Daoy (cell line): ENCODE measurements at places on chromosomes 12 and 14.
A peak's percentile ranks its signal among the peaks of the same experiment; 100 is the strongest.

DNA sequence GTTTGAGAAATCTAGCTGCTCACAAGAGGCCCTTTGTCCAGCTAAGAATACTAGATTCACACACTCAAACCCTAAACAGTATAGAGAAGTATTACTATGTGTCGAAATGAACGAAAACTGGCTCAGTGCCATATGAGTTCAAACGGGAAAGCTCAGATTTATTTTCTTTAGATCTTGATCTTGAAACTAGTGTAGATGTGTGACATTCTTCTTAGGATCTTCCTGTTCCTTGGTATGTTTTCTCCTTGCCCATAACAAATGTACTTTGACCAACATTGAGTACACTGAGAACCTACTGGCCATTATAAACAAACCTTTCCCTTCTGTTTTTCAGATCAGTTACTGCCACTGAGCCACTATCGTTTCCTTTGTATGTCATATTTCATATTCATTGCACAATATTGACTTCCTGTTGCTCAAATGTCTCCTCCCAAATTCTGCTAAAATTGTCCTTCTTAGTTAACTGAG is 21.3 kb downstream of the MYBPC1 start:
- DNase-seq, result peak; percentile 8

DNA sequence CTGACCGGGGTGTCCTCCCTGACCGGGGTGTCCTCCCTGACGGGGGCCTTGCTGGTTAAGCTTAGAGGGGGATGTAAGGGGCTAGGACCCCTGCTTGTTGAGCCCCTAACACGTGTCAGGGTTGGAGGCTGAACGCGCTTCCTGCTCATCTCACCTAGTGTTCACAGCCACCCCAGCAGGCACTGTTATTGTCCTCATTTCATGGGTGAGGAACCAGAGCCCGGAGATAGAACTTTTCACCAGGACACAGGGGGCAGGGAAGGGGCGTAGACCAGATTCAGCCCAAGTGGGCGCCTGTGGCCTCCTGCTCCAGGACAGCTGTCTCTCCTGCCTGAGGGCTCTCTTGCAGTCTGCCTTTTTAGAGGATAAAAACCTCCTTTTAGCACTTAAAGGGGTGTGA is 236.3 kb downstream of the GLT1D1 start:
- no peak for DNase-seq

GRCh38 chr12:65672441-65672840 is 151.8 kb upstream of the HMGA2 start:
- DNase-seq, result no peak

DNA sequence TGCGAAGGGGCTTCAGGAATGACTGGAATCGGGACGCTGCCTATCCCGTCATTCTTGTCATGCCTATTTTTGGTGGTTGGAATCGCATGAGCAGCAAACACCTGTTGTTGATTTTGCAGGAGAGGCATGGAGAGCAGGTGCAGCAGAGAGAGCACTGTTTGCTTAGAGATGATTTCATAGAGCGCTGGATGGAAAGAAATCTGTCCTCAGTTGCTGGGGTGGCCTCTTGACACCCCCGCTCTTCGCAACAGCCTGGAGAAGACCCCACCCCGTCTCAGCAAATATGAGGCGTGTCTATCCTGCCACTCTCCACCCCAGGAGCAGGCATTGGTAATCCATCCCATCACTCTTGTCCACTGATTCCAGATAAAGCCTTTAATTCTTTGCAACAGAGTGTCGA is 19.3 kb upstream of the NCOR2 start:
- no peak for DNase-seq

DNA sequence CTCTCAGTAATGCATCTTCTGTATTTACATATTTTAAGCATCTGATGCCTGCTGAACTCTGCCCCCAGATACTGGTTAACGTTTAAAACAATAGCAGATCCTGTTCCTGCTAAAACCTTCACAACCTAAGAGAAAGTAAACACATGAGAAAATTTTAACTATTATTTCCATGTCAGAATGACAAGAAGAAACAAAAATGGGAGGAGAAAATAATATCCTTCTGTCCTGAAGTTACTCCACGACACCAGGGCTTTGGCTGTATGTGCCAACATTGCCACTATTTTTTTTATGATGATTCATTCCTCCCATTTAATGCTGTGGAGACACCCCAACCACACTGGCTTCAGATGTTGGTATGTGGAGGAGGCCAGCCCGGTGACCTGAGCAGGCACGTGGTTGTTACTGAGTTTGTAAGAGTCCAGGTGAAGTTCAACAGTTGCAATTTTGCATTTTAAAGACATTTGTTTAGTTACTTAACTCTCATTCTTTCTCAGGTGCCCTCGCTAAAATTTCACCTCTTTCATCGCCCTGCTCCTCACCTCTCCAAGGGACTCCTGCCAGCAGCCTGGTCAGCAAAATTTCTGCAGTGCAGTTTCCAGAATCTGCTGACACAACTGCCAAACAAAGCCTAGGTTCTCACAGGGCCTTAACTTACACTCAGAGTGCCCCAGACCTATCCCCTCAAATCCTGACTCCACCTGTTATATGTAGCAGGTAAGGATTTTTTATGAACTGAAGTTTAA is 65.5 kb upstream of the SLCO1C1 start:
- DNase-seq, result peak; percentile 68

- no peak for DNase-seq
These were observed 8.1 kb downstream of the OSBPL8 start for GRCh38 chr12:76551482-76551888.

GRCh38 chr14:43687921-43688320 is 819.2 kb downstream of the FSCB start:
- peak; percentile 30 for DNase-seq

DNA sequence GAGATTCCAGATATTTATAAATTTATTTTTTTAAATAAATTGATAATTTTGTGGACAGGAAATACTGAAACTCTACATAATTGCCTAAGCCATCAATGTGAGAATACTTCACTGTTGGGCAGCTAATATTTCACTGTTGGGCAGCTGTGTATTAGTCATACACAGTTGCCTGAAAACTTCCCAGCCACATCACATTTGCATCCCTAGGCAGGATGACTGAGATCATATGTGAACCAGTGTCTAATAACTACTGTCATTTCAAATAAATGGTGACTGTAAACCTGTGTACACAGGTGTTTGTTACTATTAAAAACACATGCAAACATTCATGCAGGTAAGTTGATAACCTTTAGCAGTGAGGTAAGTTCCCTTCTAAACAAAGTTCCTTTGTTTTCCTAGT is 43.9 kb downstream of the TMTC3 start:
- peak; percentile 71 for DNase-seq

- no peak for DNase-seq
These were observed 232.2 kb downstream of the C12orf50 start for GRCh38 chr12:87796961-87797516.

- DNase-seq, result no peak
These were observed 74.0 kb downstream of the SPTSSA start for GRCh38 chr14:34387974-34388516.

DNA sequence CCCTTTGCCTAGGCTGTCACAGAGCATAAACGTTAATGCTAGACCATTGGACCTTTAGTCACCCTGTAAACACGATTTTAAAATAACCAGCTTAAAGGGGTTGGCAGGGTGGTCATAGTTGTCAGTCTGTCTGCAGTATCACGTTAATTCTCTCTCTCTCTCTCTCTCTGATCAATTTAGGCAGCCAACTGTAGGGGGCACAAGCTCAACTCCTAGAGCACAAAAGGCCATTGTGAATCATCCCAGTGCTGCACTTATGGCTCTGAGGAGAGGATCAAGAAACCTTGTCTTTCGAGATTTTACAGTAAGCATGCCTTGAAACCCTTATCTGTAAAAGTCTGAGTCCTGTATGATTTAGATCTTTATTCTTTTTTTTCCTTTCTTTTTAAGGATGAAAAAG is 97.1 kb downstream of the SCAF11 start:
- no peak for DNase-seq

GRCh38 chr12:118332511-118332910 is 40.2 kb downstream of the TAOK3 start:
- DNase-seq, result no peak

DNA sequence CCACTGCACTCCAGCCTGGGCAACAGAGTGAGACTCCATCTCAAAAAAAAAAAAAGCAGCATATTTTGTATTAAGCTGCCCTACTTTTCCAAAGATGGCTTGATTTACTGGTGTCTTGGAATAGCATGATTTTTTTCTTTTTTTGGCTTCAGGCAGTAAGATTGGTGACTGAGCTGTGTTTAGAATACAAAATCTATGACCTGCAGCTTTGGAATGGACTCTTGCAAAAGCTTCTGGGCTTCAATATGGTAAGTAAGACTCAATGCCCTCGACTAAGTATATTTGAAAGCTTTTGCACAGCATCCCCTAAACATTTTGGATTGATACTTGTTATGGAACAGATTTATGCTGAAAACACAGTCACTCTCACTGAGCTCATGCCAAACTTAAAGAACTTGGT is 87.8 kb downstream of the KNTC1 start:
- no peak for DNase-seq

- DNase-seq, result peak; percentile 97
These were observed 34.9 kb upstream of the EML1 start for GRCh38 chr14:99758121-99758821.

- DNase-seq, result no peak
These were observed 100.9 kb downstream of the DICER1 start for GRCh38 chr14:95056476-95056875.

DNA sequence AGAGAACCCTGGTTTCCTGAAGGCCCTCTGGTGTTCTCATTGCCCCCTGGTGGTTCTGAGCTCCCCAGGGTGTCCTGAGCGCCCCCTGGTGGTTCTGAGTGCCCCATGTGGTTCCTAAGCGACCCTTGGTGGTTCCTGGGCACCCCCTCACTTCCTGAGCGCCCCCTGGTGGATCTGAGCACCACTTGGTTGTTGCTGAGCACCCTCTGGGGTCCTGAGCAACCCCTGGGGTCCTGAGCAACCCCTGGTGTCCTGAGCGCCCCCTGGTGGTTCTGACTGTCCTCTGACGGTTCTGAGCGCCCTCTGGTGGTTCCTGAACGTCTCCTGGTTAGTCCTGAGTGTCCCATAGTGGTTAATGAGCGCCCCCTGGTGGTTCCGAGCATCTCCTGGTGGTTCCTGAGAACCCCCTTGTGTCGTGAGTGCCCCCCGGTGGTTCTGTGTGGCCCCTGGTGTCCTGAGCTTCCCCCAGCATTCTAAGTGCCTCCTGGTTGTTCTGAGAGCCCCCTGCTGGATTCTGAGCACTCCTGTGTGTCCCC is 568.3 kb downstream of the TMEM121 start:
- DNase-seq, result peak; percentile 32

DNA sequence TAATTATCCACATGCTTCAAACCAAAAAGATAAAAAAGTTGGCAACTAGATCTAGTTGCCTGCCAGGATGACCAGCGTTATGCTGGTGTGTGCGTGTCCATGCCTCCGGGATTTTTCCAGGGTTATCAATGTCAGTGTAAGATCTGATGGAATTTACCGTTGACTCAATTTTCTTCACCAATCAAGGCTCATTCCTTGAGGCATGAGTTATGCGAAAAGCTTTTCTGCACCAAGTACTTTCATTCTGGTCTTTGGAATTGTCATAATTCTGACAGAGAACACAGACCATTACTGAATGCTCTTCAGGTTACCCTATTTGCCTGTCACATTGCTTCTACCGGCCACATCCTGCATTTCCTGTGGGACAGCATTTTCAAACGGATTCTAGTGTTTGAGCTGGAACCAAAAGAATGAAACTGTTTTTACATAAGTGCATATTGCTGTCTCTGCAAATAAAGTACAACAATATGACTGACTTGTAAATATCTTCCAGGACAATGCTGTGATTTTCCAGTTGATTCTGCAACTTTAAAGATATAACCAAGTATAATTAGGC is 91.8 kb downstream of the DUSP16 start:
- DNase-seq, result no peak

DNA sequence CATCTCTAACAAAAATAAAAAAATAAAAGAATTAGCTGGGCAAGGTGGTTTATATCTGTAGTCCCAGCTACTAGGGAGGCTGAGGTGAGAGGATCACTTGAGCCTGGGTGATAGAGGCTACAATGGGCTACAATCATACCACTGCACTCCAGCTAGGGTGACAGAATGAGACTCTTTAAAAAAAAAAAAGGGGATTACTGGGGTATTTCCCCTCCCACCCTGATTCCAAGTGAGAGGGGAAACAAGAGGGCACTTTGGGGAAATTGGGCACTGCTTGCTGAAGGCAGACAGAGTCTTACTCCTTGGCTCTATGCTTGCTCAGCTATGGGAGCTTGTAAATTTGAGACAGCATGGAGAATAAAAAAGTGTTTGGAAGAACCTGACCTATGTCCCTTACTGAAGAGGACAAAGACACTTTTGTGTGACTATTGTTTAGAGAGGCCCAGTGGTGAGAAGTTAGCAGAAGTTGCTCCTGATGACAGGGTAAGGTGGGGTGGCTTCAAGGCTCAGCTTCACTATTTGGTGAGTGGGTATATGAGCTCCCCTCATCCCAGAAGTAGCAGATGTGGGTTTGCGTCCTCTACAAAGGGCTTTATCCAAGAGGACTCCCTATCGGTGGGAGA is 44.0 kb downstream of the KLRG1 start:
- no peak for DNase-seq

GRCh38 chr12:26121323-26122060 is 3.3 kb downstream of the BHLHE41 start:
- DNase-seq, result no peak

- DNase-seq, result no peak
These were observed 159.1 kb downstream of the RPS29 start for GRCh38 chr14:49427117-49427516.

DNA sequence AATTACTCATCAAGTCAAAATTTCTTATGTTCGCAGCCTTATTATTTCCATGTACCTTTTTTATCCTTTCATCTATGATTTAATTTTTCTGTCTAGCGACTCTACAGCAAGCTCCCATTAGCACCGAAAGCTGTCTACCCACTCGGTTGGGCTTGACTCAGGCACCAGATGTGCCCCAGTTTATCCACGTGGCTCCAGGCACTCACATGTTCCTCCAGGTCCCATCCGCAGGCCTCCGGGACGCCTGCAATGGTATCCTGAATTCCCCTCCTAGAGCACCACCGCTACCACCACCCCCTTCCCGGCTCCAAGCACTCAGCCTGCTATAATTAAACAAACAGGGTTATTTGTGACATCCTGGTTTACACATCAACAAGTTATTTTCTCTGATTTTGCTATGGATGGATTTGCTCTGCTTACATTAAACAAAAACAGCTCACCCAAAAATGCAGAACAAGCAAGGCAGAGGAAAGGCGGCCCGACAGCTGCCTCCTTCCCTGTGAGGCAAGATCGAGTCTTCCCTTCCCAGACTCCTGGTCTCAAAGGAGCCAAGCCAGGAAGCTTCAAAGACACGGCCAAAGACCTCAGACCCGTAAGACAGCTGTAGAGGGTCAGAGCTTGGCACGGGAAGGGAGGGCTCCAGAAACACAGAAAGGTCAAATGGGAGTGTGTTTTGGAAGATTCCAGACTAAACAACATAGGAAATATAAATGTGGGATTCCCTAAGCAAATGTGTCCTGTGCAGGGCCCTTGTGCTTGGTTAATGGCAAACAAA is 253.8 kb downstream of the TTC8 start:
- no peak for DNase-seq

- no peak for DNase-seq
These were observed 2.0 kb upstream of the NECAP1 start for GRCh38 chr12:8080120-8080519.

DNA sequence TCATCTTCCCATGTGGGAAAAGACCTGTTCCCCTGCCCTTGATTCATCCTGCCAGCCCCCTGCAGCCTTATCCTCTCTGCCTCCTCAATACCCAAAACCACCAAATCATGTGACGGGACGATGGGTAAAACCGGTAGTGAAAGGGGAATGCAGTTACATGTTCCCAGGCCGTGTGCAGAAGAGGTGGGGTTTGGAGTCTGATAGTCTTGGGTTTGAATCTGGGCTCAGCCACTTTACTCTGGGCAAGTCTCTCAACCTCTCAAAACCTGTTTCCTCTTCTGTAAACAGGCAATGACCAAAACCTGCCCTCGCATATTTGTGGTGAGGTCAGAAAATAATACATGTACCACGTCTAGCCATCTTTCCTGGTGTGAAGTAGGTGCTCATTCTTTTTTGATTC is 123.0 kb downstream of the PLXNC1 start:
- no peak for DNase-seq
